ENCODE measurements at places on chromosomes 2 and 18.

DNA sequence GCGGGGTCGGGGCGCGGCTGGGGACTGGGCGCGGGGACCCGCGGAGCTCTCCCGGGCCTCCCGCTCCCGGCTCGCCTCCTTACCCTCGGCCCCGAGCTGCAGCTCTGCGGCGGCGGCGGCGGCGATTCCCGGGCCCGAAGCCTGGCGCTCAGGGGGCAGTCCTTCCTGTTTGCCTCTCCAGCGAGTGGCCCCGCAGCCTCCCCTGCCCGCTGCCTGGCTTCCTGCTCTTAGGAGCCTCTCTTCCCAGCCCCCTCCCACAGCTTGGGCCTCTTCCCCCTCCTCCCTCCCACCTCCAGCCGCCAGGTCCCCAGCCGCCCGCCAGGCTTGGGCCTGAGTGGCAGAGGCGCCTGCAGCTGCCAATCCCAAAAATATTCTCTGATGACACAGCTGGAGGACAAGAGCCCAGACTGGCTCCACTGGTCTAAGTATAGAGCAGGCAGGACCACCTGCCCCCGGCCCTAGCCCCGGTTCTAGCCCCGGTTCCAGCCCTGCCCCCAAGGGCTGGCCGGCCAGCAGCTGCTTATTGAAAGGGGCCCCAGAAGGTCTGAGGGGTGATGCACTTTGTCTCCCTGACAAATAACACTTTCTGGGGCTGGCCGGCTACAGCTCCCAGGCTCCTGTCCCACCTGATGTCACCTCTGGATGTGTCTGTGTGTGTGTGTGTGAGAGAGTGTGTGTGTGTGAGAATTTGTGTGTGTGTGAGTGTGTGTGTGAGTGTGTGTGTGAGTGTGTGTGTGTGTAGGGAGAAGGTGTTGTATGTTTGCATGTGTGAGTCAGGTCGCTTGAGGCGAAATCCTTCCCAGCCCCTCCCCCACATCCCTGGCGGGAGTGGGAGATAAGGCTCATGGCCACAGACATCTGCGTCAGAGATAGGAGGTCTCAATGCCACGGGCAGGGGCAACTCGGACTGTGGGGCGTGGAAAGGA, at the start of gene OBSL1:
Gene OBSL1, minus strand, starts transcription at position 229 of the 926 bp plus-strand sequence. CDS start 307 bp downstream, outside the sequence.
- DNase-seq: peak; percentile 59

- DNase-seq: no peak
These were observed 168.0 kb upstream of the KLF7 start for GRCh38 chr2:207333599-207334300.

- DNase-seq: no peak
These were observed 152.9 kb downstream of the SPP2 start for GRCh38 chr2:234203135-234203984.

DNA sequence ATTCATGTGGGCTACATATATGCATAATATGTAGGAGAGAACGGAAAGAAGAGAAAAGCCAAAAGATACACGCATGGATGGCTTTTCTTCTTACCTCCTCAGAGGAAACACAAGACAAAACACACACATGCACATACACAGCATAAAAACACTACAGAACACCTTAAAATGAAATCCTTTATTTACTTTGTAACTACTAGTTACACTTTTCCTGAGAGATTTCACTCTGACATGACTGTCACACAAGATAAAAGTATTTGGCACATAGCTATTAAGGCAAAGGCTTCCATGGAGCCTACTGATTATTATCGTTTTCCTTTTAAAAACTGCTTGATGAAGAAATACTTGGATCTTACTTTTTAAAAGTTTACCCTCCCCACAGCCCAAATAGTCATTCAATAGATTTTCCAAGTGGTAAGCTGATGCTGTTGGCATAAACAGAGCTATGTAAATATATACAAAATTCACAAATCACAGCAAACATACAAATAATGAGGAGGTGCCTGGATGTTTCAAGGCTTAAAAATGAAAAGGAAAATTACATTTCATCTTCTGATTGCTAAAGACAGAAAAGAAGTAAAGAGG, 8.6 kb downstream of the ZEB2 start:
- DNase-seq: no peak

- peak; percentile 36 for DNase-seq
These were observed 852 bp upstream of the KCNH7 start for GRCh38 chr2:162839419-162839818.

DNA sequence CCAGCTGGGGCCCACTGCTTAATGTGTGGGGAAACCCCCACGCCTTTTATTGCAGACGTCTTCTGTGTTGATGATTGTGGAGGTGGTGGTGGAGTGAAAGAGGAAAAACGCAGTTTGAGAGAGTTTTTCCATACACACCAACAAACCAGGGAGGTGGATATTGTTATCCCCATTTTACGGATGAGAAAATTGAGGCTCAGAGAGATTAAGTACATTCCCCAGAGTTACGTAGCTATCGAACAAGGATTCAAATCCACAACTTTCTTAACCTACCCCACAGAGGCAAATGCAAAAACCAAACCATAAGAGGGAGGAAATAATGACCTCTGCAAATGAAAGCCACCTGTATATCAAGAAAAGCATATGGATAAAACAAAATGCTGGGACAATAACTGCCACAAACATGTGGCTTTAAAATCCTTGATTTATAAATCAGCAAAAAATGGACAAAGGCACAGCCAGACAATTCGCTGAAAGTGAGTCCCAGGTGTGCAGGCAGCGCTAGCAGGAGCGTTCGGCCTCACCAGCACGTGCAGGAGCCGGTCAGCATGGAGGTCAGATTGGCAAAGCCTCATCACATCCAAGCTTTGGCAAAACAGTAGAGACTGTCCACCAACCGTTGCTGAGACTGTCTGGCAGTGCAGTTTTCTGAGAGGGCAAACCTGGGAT, 12.6 kb upstream of the RAB17 start:
- DNase-seq: no peak
